ENCODE measurements at places on chromosomes 12 and 14. TPM values are rescaled to one million over a fixed set of nuclear protein-coding genes. Genes with fewer than 3 reads are reported as not detected.

NUAK1 gene
- 29.7 TPM for total RNA-seq

DCD gene
- total RNA-seq = not detected

TIMM9 gene
- 0.96 TPM for total RNA-seq

TDG gene
- total RNA-seq = 11.8 TPM

PRIMA1 gene
- total RNA-seq = 9.4 TPM

RPL10L gene
- not detected for total RNA-seq

IL22 gene
- total RNA-seq = not detected

YBX3 gene
- 326 TPM for total RNA-seq

PZP gene
- total RNA-seq = not detected

CABP1 gene
- 0.32 TPM for total RNA-seq

CLEC14A gene
- total RNA-seq = 192 TPM

MDP1 gene
- 58.8 TPM for total RNA-seq

DIO3 gene
- total RNA-seq = not detected

AMIGO2 gene
- 22.7 TPM for total RNA-seq

SOAT2 gene
- total RNA-seq = not detected

CMA1 gene
- total RNA-seq = not detected
